Testis (tissue), 5 donors: ENCODE measurements at places on chromosomes 2 and 18. TPM values are rescaled to one million over a fixed set of nuclear protein-coding genes. Genes with fewer than 3 reads are reported as not detected.
A peak's percentile ranks its signal among the peaks of the same experiment; 100 is the strongest.

DNA sequence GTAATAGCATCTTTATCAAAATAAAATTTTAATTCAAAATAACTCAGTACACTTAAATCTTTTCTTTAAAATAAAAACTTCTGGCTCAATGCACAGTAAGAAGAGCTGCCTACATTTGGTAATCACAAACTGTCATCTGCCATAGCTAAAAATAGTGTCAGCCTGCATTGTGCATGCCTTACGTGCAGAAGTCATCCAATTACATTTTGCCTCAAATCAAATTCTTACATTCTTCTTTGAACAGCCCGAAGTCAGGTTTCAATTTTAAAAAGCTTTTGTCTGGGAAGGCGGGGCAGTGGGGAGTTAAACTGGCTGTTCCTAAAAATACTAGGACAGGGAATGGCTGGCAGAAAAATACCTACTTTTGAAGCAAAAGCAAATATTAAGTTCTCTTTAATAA is 51.1 kb downstream of the RTN4 start:
- DNase-seq = peak; percentile 21
- H3K27me3 ChIP-seq = no peaks in the 10 kb centered on the region

DNA sequence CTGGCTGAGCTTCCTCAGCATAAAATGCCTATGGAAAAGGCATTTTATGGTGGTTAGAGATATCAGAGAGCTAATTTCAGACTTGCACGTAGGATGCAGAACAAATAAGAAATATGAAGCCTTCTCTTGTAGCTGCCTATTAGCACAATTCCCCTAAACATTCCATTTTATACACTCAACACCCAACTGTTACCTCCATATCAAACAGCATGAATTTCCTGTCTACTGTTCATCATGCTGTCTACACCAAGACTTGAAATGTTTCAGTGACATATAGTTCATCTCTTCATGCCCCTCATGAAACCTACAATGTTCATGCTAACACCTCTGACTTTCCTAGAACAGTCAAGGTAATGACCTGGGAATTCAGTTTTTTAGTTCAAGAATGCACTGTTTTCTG is 249.9 kb downstream of the PIEZO2 start:
- no peak overlapping the region for H3K4me3 ChIP-seq
- no peaks in the 10 kb centered on the region for H3K27me3 ChIP-seq
- H3K36me3 ChIP-seq = no peaks in the 10 kb centered on the region
- no peak for DNase-seq
- no peak overlapping the region for H3K27ac ChIP-seq

- no peaks in the 10 kb centered on the region for H3K4me1 ChIP-seq
- H3K27me3 ChIP-seq = no peaks in the 10 kb centered on the region
- H3K4me3 ChIP-seq = peak overlapping the region; percentile 90
- peak overlapping the region; percentile 88 for H3K27ac ChIP-seq
- peak; percentile 42 for DNase-seq
- H3K36me3 ChIP-seq = no peaks in the 10 kb centered on the region
Measured at GRCh38 chr18:9333441-9334328, 888 bp upstream of the TWSG1 start.

DNA sequence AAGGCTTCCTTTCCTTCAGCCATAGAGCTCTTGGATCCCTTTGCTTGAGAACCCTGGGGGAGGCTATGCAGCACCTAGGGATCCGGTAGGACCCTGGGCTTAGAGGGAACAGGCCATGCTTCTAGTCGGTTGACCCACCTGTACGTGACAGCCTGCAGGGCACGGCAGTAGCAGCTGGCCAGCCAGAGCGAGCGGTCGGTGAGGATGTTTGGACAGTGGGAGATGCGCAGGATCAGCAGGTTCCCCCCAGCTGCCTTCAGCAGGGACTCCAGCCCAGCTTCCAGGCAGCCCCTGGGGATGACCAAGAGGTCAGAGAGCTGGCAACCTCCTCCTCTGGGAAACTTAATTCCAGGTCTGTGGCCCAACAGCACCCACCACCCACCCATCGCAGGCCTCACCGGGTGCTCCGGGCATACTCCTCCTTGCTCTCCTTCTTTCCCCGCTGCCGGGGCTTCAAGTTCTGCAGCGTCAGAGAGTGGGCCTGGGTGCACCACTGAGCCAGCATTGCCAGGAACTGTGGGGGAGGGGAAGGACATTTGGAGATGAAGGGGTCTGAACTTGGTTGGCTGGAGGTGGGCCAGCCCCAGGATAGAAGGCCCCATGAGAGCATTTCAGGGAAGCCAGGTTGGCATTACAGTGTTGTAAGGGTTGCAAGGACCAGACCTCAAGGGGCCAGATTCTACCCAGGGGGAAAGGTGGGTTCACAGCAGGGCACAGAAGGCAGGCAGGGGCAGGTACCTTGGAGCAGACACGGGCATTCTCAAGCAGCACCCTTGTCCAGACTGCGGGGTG is 20.5 kb downstream of the FBXO41 start:
- no peak for DNase-seq
- no peaks in the 10 kb centered on the region for H3K36me3 ChIP-seq
- H3K27ac ChIP-seq = no peak overlapping the region
- H3K4me1 ChIP-seq = no peaks in the 10 kb centered on the region

- no peaks in the 10 kb centered on the region for H3K27me3 ChIP-seq
- H3K4me3 ChIP-seq = no peak overlapping the region
- DNase-seq = no peak
- peaks cover 7% of the 10 kb centered on the region for H3K4me1 ChIP-seq
- no peaks in the 10 kb centered on the region for H3K36me3 ChIP-seq
- H3K27ac ChIP-seq = no peak overlapping the region
Measured at GRCh38 chr2:221431477-221431876, 140.6 kb downstream of the EPHA4 start.

DNA sequence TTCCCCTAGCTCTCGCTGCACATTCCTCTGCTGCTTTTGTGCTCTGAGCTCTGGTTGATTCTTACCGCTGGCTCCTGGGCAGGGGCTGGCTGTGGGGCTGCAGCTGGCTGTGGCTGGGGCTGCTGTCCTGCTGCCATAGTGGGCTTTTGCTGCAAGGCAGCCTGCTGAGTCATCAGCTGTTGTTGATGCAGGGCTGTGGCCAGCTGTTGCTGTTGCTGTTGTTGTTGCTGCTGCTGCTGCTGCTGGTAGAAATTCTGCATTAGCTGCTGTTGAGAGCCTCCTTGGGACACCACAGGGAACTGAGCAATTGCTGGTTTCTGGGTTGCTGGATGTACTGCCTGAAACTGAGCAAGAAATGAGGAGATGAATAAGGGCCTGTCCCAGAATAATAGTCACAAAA is 77.2 kb upstream of the NFU1 start:
- H3K4me1 ChIP-seq = no peaks in the 10 kb centered on the region
- no peak overlapping the region for H3K27ac ChIP-seq
- no peaks in the 10 kb centered on the region for H3K27me3 ChIP-seq
- no peak overlapping the region for H3K4me3 ChIP-seq

DNA sequence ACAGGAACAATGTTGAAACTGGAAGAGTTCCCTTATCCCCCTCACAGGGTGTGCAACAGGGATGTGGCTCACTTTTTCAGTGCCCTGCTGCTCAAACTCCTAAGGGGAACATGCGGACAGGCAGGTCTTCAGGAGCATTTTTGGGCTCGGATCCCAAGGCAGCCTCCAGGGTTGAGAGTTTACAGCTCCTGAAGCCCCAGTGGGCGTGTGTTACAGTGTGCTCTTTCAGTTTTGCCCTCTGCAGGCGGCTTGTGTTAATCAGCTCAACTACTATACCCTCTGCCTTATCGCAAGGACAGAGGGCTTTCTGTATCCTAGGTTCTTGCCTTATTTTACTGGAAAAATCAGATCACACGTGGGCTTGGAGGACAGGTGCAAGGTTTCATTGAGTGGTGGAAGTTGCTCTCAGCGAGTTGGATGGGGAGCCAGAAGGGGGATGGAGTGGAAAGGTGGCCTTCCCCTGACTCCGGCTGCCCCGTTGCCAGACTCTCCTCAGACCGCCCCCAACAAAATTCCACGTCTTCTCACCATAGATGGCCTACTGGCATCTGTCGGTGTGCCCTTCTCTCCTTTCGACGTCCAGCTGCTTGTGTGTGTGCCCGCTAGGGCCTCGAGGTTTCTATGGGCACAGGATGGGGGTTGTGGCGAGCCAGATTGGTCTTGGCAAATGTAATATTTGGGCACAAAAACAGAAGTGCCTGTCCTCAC is 541.9 kb downstream of the TMX3 start:
- H3K4me3 ChIP-seq = no peak overlapping the region
- H3K36me3 ChIP-seq = no peaks in the 10 kb centered on the region
- no peaks in the 10 kb centered on the region for H3K27me3 ChIP-seq
- H3K27ac ChIP-seq = no peak overlapping the region
- no peaks in the 10 kb centered on the region for H3K4me1 ChIP-seq

DNA sequence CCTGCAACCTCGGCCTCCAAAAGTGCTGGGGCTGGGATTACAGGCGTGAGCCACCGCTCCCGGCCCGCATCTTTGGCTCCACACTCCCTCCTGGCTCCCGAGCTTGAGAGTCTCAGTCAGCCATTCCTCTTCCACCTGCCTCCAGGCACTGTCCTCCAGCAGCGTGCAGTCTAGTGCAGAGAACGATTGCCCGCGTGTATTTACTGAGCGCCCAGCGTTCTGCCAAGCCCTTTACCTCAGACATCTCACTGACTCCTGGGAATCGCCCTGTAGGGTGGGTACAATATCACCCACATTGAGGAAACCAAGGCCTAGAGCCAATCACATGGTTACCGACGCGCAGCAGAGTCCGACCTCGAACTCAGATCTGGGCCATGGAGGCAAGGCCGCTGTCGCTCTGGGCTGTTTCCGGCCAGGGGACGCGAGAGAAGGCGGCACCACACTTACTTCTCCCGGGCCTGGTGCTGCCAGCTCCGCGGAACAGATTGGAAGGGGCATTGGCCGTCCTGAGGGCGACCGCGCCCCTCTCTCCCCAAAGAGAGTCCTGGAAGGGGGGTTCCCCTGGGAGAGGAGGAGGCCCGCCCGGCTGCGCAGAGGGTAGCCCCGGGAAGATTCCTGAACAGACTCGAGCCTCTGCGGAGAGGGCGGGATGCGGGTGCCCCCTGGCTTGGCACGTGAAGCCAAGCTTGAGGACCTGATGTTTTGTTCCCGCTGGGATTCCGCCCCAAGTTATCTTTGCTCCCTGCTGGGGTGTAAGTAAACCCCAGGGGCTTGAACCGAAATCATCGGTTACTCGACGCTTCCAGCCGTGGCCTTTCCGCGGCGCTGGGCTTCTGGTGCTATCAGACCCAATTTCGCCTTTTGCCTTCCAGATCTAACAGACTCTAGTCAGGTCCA is 5.2 kb upstream of the DLX2 start:
- no peak for DNase-seq
- H3K4me1 ChIP-seq = peaks cover 11% of the 10 kb centered on the region
- no peak overlapping the region for H3K4me3 ChIP-seq
- H3K36me3 ChIP-seq = no peaks in the 10 kb centered on the region
- H3K27me3 ChIP-seq = no peaks in the 10 kb centered on the region

DNA sequence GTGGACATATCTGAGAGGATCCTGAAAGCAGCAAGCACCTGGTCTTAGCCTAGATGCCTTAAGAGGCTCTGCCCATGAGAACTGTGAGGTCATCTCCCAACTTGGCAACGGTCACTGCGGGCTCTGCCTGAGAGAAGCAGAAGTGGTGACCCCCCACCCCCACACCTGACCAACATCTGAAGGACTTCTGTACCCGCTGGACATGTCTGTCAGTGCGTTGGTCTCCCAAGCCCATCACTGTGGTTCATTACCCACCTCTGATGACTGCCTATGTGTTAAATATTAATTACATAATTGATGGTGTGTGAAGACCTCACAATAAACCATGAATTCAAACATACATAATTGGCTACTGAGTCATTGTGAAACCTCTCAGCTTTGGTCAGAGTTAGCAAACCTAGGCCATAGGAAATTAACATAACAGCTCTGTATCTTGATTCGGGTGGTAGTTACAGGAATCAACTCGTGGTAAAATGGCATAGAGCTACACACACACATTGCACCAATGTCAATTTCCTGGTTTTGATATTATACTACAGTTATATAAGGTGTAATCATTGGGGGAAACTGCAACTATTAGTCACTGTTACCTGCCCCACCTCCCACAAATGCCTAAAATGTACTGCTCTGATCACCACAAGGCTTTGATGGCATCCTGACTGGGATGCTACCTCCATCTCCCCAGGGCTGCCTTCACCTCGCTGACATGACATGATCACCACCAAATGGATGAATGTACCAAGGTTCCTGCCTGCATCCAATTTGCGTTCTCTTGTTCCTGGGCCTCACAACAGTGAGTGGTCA is 4.3 kb upstream of the GALNT1 start:
- no peak for DNase-seq
- no peak overlapping the region for H3K27ac ChIP-seq
- H3K36me3 ChIP-seq = no peaks in the 10 kb centered on the region
- no peaks in the 10 kb centered on the region for H3K27me3 ChIP-seq
- no peaks in the 10 kb centered on the region for H3K4me1 ChIP-seq
- no peak overlapping the region for H3K4me3 ChIP-seq

DNA sequence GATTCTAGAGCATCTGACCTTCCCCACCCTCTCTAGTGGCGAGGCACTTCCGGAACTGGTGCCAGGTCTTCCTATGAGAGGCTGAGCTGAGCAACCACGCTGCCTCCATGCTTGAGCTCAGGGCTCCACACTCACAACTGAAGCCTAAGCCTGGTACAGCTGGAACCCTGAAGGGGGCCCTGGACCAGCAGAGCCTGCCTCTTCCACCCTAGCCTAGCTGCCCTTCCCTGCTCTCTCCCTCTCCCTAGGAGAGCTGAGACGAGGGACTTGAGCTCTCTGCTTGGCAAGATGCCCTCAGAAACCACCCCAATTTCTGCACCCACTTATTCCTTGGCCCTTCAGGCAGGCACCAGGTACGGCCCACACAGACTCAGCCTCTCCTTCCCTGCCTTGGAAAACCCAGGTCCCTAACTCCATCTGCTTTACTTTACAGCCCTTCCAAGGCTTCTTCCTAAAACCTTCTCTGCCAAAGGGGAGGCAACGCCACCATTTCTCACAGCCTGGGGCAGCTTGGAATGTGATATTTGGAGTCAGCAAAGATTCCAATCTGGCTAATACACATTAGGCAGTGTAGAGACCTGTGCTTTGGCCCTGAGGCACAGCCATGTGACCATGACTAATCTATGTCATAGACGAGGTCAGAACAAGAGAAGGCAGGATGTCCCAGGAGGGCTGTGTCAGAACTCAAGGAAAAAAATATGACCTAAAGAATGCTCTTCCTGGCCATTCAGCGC is 18.8 kb downstream of the COX7A2L start:
- peak; percentile 57 for DNase-seq
- H3K27me3 ChIP-seq = no peaks in the 10 kb centered on the region
- no peak overlapping the region for H3K4me3 ChIP-seq
- peaks cover 25% of the 10 kb centered on the region for H3K4me1 ChIP-seq

- no peak for DNase-seq
- H3K36me3 ChIP-seq = no peaks in the 10 kb centered on the region
- no peak overlapping the region for H3K4me3 ChIP-seq
- no peaks in the 10 kb centered on the region for H3K27me3 ChIP-seq
Measured at GRCh38 chr2:211077216-211077767, 520.9 kb downstream of the CPS1 start.

GRCh38 chr2:100625717-100626116 is 62.9 kb downstream of the PDCL3 start:
- H3K27ac ChIP-seq = no peak overlapping the region
- H3K27me3 ChIP-seq = no peaks in the 10 kb centered on the region
- no peak overlapping the region for H3K4me3 ChIP-seq
- no peaks in the 10 kb centered on the region for H3K36me3 ChIP-seq
- no peak for DNase-seq
- H3K4me1 ChIP-seq = no peaks in the 10 kb centered on the region

The NCKAP5 gene
- 7.6 TPM for total RNA-seq

The WNT10A gene
- 1.5 TPM for total RNA-seq

The KHK gene
- total RNA-seq = 5.3 TPM

The SERPINB13 gene
- not detected for total RNA-seq

The CCDC138 gene
- 19.3 TPM for total RNA-seq

The MATN3 gene
- 1.9 TPM for total RNA-seq
